ENCODE measurements at places on chromosomes 12 and 14.
A peak's percentile ranks its signal among the peaks of the same experiment; 100 is the strongest.

DNA sequence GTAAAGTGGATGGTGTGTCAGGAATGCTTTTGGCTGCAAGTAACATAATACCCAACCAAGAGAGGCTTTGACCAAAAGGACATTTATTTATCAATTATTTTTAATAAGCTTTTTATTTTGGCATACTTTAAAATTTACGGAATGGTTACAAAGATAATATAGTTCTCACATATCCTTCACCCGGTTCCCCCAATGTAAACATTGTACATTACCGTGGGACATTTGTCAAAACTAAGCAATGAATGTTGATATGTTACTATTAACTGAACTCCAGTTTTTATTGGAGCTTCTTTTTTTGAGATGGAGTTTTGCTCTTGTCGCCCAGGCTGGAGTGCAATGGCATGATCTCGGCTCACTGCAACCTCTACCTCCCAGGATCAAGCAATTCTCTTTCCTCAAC is 23.0 kb downstream of the CCDC63 start:
- no peak for DNase-seq

- DNase-seq, result no peak
Measured at GRCh38 chr12:89082370-89082753, 269.9 kb downstream of the DUSP6 start.

DNA sequence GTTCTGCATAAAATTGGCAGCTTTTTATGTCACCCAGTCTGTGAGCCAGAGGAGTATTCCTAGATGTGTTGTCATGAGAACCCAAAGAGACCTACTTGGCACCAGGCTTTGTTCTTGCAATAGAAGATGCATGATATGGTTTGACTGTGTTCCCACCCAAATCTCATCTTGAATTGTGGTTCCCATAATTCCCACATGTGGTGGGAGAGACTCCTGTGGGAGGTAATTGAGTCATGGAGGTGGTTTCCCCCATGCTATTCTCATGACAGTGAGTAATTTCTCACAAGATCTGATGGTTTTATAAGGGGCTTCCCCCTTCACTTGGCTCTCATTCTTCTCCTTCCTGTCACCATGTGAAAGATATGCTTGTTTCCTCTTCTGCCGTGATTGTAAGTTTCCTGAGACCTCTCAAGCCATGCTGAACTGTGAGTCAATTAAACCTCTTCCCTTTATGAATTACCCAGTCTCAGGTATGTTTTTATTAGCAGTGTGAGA is 572.0 kb upstream of the ATP2B1 start:
- no peak for DNase-seq

GRCh38 chr12:77377116-77377515 is 311.7 kb upstream of the E2F7 start:
- DNase-seq, result no peak

DNA sequence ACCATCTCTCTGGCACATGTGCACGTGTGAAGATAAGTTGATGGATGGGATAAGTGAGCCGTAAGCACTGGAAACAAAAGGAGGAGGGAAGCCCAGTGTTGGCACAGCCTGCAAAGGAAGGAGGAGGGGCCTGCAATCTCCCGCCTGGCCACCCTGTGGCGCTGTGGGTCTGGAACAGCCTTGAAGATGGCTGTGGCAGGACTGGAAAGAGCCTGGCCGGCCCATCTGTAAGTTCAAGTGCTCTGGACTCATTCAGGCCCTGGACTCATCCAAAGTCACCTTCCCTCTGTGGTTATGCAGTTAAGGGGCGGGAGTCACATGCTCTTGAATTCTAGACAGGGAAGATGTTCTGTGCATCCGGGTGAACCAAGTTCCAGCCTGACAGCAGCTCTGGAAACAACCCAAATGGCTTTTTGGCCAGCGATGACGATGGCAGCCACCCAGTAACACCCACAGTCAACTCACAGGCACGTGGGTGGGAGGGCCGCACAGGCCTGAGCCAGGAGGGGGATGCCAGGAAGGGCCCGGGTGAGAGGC is 50.4 kb downstream of the CHGA start:
- DNase-seq, result no peak

GRCh38 chr14:103801459-103801858 is 45.9 kb downstream of the PPP1R13B start:
- DNase-seq, result peak; percentile 78

GRCh38 chr14:95493503-95493902 is 22.9 kb downstream of the SYNE3 start:
- DNase-seq, result no peak

DNA sequence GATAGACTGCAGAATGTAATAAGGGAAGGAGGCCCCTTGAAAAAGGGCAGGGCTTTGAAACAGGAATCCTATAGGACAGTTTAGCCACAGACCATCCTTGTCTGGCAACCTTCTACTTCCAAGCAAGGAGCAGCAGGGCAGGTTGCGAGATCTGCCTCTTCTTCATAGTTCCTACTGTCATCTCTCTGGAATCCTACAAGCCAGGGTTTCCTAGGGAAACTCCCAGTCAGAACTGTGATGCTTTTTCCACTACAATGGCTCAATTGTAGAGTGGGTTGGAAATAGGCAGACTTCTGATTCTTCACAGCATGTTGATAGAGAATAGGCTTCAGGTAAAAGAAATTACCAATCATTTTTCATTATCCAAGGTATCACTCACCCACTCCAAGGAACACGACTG is 186.3 kb downstream of the DACT1 start:
- DNase-seq, result no peak

- DNase-seq, result peak; percentile 19
Measured at GRCh38 chr12:9648701-9649531, 20.6 kb upstream of the CLEC2D start.

DNA sequence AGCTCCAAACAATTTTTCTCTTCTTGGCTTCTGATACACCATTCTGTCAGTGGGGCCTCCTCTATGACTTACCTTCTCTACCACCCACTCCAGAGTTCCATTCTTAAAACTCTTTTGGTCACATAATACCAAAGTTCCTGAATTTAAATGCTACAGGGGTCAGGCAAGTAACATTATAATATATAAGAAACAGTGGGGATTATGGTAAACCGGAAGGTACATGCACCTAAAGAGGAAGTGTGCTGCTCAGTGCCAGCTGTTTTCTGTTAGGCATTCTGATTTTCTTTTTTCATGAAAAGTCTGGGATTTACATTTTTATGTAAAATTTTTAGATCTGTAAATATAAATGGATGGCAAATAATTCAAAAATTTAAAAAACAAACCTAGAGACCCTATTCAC is 39.9 kb downstream of the SOS2 start:
- DNase-seq, result no peak

- no peak for DNase-seq
Measured at GRCh38 chr12:130251236-130251780, 86.4 kb upstream of the PIWIL1 start.

GRCh38 chr12:21642707-21643389 is 14.8 kb downstream of the LDHB start:
- DNase-seq, result no peak

GRCh38 chr14:89367779-89368120 is 49.3 kb downstream of the FOXN3 start:
- no peak for DNase-seq

GRCh38 chr14:87052646-87053225 is 940.2 kb downstream of the GALC start:
- DNase-seq, result no peak

GRCh38 chr14:85402569-85403162 is 127.3 kb upstream of the FLRT2 start:
- peak; percentile 54 for DNase-seq

DNA sequence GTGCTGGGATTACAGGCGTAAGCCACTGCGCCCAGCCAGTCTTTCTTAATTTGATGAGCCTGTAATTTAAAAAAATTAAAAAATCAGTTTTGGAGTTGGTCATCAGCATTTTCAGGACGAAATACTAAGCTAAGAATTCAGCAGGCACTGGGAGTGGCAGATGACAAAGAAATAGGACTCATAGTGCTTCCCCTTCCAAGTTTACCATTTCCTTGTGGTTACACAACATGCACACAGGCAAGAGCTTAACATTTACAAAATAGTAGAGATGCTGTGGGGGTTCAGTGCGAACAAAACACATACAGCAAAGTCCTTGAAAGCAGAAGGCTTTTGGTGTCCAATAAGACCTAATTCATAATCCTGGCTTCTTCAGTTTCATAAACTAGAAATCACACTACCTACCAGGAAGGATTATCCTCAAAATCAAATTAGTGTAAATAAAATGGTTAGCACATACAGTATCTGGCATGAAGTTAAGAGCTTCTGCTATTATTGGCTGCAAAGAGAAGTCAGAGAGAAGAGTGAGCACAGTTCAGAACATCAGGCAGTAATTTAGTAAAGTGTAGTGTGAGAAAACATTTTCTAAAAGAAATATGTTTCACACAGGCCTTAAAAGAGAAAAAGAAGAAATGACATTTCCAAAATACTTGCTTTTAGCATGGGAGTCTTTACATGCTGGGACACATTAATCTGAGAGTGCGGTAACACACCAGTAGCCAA is 22.2 kb upstream of the KIF21A start:
- DNase-seq, result no peak

DNA sequence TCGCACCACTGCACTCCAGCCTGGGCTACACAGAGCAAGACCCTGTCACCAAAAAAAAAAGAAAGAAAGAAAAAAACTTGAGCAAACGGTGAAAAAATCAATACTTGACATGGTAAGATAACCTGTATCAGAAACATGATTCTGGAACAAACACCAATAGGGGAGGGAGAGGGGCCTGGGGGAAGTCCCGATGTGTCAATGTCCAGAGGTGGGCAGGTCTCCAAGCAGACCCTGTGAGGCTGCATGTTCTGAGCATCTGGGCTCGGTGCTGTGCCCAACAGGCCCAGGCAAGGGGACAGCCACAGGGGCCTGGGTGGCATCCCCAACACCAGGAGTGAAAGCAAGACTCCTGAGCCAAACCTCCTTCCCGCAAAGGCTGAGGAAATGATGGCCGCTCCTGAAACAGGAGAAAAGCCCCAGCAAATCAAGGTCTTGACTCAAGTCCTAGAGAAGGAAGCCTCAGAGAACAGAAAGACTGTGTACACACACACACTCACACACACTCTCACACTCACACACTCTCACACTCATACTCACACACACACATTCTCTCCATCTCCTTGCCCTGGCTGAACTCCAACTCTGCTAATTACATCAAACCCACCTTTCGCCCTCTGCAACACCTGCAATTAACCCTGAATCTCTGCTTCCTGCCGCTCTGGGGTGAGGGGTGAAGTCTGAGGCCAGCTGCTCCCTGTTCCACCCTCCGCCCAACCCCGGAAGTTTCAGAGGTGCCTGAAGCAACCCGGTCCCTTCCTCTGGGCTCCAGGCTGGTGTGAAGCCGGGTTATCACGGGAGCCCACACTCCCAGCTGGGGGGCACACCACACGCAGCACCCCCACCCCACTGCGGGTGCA is 20.4 kb downstream of the CCDC88C start:
- DNase-seq, result no peak

- DNase-seq, result no peak
Measured at GRCh38 chr12:121701667-121702277, 10.8 kb upstream of the TMEM120B start.

DNA sequence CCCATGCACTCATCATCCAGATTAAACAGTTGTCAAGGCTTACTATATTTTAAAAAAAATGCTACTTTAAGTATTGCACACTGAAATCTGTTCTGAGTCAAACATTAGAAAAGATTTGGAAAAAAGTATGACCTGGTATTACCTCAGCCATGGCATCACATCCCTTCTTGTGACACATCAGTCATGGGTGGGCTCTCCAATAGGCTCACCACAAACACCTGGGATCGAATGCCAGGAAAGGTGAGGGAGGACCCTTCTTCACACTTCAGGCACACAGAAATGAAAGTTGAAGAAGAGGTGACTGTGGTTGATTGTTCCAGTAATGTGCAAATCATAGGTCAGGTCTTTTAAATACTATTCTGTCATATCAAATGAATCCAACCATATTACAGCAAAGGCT is 36.6 kb upstream of the GZMB start:
- DNase-seq, result no peak

- no peak for DNase-seq
Measured at GRCh38 chr12:42421844-42422779, 96.1 kb downstream of the PPHLN1 start.

DNA sequence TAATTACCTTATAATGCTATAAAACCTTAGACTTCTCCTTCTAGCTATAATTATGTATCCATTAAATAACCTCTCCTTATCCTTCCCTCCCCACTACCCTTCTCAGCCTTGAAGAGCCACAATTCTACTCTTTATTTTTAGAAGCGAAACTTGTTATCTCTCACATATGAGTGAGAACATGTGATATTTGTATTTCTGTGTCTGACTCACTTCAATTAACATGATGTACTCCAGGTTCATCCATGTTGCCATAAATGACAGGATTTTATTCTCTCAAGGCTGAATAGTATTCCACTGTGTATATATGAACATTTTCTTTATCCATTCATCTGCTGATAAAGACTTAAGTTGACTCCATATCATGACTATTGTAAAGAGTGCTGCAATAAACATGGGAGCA is 485.6 kb downstream of the FLRT2 start:
- DNase-seq, result no peak

DNA sequence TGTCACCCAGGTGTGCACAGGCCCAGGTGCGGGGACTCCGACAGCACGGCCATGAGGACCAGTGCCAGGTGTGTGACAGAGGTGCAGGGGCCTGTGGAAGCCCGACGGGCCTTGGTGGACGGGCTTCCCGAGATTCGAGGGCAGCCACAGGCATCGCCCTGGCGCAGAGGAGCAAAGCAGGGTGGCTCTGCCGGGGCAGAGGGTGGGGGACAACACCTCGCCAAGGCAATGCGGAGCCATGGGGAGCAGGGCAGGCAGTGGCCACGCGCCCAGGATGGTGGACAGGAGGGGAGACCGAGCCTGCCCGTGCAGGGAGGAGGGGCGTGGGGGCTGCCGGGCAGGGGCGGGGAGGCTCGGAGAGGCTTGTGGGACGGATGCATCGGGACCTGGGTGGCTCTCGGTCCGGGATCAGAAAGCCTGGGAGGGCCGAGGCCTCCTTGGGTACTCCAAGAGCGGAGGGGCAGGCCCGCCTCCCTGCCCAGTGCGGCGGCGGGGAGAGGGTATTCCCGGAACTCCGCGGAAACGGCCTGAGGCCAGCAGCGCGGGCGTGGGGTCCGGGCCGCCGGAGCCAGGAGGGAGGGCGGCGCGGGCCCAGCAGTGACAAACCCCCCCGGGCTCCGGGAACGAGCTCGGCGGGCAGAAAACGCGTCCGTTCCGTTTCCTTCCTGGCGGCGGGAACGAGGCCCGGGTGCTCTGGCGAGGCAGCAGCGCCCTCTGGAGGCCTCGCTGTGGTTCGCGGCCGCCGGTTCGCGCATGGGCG is 1.6 kb downstream of the TMEM121 start:
- peak; percentile 49 for DNase-seq

All from kidney glomerular epithelial cell (primary cell).